ENCODE measurements at places on chromosomes 7 and 10.

- no peak for DNase-seq
These were observed 421.5 kb downstream of the LRMDA start for GRCh38 chr10:75852851-75853484.

- no peak for DNase-seq
These were observed 67.3 kb upstream of the VWDE start for GRCh38 chr7:12470930-12471329.

GRCh38 chr7:119545118-119545517 lies 727.9 kb upstream of the KCND2 start:
- DNase-seq, result no peak

DNA sequence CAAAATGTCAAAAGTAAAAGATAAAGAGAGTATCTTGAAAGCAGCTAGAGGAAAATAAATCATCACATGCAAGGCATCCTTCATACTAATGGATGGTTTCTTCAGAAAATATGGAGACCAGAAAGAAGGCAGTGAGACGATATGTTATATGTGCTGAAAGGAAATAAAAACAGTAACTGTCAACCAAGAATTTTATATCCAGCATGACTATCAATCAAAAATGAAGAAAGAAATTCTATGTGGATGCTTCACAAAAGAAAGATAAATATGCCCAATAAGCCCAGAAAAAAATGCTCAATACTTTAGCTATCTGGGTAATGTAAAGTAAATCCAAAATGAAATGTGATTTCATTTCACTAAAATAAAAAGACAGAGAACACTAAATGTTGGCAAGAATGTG lies 142.1 kb downstream of the DGKI start:
- no peak for DNase-seq

- DNase-seq, result no peak
These were observed 738.1 kb downstream of the KCNMA1 start for GRCh38 chr10:76899490-76899889.

GRCh38 chr10:86102451-86102850 lies 264.1 kb downstream of the GRID1 start:
- DNase-seq, result no peak

- no peak for DNase-seq
These were observed 222.1 kb upstream of the RHOBTB1 start for GRCh38 chr10:61166065-61166464.

DNA sequence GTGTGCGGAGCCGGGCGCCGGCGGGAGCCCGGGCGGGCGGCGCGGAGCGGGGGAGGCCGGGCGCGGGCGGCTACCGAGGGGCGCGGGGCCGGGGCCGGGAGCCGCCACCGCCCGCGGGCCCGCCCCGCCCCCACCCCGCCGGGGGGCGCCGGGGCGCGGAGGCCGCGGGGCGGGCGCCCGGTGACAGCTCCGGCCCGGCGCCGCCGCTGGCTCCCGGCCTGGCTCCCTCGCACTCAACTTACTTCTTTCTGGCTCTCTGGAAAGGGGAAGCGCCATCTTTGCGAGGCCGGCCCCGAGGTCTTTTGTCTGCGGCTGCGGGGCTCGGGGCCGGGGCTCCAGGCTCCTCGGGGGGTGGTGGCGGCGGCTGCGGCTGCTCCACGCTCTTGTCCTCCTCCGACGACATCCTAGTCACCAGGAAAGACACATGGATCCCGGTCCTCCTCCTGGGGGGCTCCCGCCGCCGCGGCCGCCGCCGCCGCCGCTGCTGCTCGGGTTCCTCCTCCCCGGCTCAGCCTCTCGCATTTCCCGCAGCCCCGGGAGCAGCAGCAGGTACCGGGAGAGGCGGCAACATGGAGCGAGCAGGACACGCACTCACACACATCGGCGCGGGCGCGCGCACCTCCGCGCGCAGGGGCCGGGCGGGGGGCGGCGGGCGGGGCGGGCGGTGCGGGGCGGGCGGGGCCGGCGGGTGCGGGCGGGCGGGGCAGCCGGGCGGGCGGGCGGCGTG lies at the start of gene KMT2C:
Gene KMT2C, minus strand, starts transcription at position 620 of the 727 bp plus-strand sequence. Its CDS starts 217 bp downstream, at position 403.
- DNase-seq, result peak; percentile 36

DNA sequence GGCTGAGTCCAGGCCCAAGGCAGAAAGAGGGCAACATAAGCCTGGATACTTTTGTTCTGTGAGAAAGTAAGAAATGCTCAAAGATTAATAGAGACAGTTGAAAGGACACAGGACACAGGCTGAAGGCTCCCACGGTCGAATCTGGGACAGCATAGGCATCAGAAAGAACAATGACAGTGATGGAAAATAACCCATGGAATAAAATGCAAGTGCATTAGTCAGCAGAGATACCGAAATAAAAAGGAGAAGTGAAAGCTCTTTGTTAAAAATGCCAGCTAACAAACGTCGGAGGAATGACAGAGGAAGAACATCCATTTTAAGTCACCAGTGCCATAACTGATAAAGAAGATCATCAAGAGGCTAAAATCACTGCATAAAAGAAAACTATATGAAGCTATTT lies 19.6 kb upstream of the AGAP5 start:
- DNase-seq, result no peak

GRCh38 chr7:17913250-17913649 lies 27.0 kb downstream of the SNX13 start:
- DNase-seq, result no peak

- no peak for DNase-seq
These were observed 738.8 kb upstream of the POT1 start for GRCh38 chr7:125668321-125668993.

GRCh38 chr7:142516038-142516501 lies 233.2 kb upstream of the PRSS1 start:
- DNase-seq, result peak; percentile 18

DNA sequence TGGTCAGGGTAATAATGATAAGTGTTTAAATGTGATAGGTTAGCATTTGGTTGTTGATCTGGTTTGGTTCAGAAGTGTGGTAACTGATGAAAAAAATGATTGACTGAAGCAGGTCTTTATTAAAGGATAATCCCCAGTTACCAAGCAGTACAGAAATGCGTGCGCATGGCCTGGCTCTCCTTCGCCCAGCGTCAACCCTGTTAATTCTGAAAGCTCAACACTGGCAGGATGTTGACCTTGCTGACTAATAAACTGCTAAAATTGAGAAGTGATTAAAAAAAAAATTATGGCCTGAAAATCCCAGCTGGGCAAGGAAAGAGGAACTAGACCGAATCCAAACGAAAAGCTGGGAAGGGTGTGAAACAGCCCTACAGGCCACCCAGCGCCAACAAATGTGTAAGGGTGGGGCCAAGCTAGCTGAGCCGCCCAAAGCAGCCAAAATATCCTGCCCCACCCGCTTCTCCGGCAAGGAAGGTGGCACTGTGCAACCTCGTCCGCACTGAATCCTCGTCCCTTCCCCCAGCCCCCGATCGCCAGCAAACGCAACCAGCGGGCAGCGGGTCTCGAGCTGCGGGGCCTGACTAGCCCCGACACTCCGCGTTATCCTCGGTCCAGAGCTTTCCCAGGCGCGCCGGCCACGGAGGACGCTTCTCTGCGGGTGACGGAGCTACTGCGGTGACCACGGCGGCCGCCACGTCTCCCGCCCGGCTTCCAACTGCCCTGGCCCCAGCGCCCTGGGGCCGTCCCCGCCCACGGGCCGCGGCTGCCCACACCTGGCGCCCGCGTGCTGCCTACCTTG lies 561 bp downstream of the SHTN1 start:
- peak; percentile 67 for DNase-seq

DNA sequence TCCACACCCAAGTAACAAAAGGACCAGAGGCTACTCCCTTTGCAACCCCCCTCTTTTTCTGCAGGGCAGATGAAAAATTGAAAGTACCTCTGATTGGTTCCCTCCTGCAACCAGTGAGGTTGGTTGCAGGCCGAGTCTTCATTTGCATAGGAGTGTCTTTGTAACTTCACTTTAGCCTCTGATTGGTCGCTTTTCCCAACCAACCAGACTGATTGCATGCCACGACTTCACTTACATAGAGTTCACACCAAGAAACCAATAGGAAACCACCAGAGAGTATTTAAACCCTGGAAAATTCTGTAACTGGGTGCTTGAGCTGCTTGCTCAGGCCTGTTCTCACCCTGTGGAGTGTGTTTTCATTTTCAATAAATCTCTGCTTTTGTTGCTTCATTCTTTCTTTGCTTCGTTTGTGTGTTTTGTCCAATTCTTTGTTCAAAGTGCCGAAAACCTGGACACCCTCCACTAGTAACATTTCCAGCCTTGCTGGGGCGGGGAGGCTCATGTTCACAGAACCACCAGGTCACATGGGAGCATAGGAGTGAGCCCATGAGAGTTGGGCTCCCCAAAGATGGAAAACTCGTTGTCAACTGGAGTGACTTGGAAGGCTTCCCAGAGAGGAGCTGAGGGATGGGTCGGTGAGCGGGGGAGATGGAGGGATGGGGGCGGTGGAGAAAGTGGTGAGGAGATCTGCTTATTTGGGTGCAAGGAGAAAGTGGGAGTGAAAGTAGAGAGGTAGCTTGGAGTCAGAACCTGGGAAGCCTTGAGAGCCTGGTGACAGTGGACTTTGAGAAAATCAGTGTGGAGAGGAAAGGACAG lies 223.6 kb downstream of the GFRA1 start:
- DNase-seq, result no peak

GRCh38 chr10:6123532-6123931 lies 34.7 kb downstream of the RBM17 start:
- DNase-seq, result no peak

DNA sequence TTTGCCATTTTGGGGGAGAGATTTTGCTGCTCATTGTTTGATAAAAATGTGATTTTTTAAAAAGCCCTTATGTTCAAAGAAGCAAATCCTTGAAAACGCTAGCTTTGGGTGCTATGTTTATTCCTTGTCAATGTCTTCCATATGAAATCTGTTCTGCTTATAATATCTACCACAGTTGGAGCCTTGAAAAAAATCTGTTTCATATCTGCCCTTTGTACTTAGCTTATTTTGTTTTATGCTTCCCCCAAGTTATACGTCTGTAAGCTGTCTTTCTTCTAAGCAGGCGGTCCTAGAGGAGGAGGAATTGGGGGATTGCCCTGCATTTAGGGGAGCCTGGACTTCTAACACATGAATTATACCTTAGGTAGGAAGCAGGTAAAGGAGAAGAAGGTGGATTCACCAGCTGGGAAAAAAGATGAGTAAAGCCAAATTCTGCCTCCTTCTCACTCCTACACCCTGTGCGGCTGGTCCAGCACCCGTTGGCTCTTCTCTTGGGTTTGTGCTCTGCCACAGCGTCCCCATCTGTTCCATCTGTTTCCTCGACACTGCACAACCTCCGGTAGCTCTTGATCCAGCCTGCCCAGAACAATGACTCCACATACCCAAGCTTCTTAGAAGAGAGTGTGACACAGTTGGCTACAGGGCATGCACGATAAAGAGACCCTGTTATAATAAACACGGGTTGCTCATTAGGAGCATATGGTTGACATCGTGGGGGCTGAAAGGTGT lies 31.9 kb upstream of the NEUROD6 start:
- no peak for DNase-seq

DNA sequence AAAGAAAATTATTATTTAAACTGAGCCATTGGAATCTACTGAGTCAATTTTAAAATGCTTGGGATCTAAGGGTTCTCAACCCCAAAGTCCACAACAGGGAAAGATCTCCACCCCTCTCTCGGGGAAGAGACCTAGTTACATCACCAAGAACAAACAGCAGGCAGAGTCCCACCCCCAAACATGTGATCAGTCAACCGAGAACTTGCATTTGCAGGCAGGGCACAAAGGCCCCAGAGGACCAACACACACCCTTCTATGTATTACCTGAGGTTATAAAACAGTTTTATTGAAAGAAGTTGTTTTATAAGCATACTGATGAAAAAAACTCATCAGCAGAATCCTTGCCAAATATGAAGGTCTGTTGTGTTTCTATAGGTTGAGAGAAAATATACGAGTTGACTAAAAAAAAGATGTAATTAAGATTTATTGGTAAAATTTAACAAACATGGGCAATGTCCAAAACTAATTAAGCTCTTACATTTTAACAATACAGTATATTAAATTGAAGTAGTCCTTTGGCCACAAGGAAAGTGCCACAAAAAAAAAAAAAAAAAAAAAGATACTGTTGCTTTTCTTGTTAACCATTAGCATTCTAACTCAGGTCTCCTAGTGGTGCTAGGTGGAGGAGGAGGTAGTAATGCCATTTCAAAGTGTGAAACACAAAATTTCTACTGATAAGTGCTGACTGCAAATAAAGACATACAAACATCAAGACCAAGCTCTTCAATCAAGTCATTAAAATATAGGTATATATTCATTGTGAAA lies 975 bp upstream of the USP54 start:
- peak; percentile 53 for DNase-seq

DNA sequence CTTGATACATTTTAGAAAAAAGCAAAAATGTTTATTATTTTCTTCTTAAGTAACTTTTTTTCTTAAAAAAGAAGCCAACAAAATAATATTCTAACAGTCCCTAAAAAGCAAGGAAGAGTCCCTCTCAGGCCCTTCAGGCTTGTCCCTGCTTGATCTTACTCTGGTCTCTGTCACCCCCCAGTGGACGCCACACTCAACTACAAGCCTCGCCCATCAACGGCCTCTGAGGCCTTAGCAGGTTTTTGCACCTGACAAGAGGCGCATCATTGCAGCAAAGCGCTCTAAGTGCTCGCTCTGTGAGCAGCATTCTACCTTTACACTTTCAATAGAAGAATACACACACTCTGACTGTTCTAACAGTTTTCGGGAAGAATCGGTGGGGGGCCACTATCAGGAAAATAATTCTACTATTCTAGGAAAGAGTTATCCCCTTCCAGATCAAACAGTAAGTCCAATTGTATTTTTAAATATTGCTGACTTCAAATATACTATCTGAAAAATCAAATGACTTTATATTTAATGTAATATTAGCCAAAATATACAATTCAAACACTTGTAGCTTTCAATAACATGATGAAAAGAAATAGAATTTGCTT lies 139.2 kb downstream of the USP6NL start:
- DNase-seq, result peak; percentile 45

GRCh38 chr10:17781856-17782255 lies 27.3 kb upstream of the MRC1 start:
- no peak for DNase-seq

- DNase-seq, result no peak
These were observed 147.1 kb downstream of the MPP7 start for GRCh38 chr10:28155726-28156125.

DNA sequence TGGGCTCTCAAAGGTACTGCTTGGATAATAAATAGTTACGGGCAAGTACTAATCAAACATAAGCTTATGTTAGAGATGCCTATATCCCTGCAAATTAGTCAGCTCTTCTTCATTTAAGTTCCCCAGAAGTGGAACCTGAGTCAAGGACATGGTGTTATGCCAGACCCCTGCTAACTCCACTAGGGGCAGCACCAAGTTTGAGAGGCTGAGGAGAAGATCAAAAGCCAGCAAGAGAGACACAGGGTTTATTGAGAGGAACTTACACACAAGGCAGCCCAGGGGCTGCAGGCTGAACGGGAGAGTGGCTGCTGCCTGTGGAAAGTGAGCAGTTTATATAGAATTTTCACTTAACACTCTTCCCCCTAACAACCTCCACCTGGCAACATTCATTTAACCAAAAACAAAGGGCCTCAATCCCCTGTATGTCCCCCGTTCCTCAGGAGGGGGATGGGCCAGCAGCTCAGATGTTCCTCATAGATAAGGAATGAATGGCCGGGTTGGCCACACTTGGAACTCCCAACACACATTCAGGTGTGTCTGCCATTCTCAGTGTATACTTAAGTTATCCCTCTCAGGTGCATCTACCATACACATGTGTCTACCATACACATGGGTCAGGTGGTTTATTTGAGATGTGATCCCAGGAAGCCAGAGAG lies 62.6 kb upstream of the GHITM start:
- no peak for DNase-seq

GRCh38 chr7:18396953-18397352 lies 98.6 kb upstream of the HDAC9 start:
- no peak for DNase-seq

- no peak for DNase-seq
These were observed 664.0 kb downstream of the XPNPEP1 start for GRCh38 chr10:109259293-109259692.

- no peak for DNase-seq
These were observed 60.2 kb downstream of the TASOR2 start for GRCh38 chr10:5744849-5745248.

All from frontal cortex (tissue), 4 donors.